ENCODE measurements at places on chromosomes 3 and 15. TPM values are rescaled to one million over a fixed set of nuclear protein-coding genes. Genes with fewer than 3 reads are reported as not detected.

Gene RETNLB
- total RNA-seq, result not detected

Gene KCNH8
- under 0.01 TPM for total RNA-seq

Gene TMEM115
- 38.7 TPM for total RNA-seq

Gene ASB14
- under 0.01 TPM for total RNA-seq

Gene EBLN2
- total RNA-seq, result 7.7 TPM

Gene HESX1
- total RNA-seq, result 1.4 TPM

Gene PGBD4
- 2.6 TPM for total RNA-seq

Gene ITIH1
- not detected for total RNA-seq

Gene GOLGA8S
- total RNA-seq, result under 0.01 TPM

Gene IMPG2
- total RNA-seq, result 0.44 TPM

Gene FOXB1
- total RNA-seq, result not detected
